HuH-7 (cell line): ENCODE measurements at places on chromosomes 12 and 14.

- peak; percentile 58 for DNase-seq
Measured at GRCh38 chr12:111304642-111305071, 64.2 kb downstream of the PHETA1 start.

DNA sequence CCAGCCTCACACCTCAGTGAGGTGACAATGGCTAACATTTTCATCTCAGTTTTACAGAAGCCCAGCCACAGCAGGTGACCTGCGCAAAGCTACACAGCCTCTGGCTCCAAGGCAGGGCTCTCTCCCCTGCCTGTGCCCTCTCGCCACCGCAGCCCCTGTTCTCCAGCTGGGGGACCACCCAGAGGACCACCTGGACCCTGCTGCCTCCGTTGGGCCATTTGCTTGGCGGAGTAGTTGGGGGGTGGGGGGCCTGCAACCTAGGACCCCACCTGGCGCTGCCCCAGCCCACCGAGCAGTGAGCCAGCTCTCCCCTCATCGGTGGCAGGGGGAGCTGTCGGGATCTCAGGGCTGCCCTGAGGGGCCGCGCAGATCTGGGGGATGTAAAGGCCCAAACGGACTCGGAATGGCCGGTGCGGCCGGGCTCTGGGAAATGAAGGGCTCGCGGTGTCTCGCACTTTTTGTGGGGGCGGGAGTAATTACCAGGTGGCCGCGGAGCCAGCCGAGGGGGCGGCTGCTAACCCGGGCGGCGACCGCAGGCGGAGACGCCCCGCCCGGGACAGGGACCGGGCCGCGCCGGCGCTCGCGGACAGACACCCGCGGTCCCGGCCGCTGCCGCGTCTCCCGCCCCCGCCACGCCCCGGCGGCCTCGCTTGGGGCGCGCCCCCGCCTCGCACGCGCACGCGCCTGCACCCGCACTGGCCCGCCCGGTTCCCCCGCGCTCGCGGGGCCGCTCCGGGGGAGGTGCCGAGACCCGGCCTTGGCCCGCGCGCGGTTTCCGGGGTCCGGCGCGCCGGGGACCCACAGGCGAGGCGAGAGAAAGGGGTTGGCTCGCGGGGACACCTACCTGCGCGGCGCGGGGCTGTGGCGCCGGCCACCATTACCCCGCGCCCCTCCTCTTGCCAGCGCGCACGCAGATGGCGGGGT is 8.6 kb upstream of the GPR68 start:
- DNase-seq: peak; percentile 41

DNA sequence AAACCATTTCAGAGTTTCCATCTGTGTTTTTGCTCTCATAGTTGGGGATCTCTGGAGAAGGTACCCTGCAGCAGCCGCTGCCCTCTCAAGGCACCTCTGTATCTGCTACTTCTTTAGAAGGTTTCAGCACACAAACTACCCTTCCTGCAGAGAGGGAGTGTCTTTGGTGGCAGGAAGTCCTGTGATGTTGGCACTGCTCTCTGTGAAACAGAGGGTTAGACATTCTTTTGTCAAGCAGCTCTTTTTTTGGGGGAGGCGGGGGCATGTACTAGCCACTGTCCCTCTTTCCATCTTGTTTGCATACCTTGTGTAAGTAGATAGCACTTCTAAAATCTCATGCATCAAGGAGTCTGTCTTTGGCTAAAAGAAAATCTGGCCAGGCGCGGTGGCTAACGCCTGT is 352.6 kb downstream of the BMP4 start:
- no peak for DNase-seq

GRCh38 chr12:119258556-119258955 is 76.0 kb upstream of the CCDC60 start:
- no peak for DNase-seq

GRCh38 chr12:5017638-5018348 is 25.9 kb upstream of the KCNA5 start:
- DNase-seq: no peak

DNA sequence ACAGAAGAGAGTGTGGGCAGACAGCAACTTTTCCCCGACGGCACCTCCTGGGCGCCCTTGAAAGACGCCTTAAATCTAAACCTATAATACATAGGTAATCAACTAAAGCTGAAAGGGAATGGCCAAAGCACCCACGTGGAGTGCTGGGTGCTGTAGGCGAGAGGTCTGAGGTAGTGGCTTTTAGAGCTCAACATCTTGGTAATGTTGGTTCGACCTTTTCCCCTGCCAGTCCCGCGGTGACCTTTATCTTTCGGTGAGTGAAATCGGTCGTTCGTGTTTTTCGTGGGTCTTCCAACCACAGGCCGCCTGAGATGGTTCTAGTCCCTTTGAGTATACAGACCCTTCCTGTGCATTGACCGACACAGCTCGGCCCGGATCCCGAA is 9.1 kb downstream of the OR6S1 start:
- DNase-seq: no peak

DNA sequence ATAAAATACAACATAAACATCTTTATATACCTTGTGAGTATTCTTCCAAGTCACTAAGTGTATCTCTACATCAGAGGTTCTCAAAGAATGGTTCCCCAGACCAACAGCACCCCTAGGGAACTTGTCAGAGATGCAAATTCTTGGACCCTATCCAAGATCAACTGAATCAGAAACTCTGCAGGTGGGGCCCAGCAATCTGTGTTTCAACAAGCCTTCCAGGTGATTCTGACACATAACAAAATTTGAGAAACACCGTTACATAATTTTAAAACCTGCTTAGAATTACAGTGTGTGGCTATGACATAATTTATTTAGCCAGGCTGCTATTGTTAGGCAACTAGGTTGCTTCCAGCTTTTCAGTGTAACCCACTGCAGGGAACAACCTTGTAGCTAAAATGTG is 49.8 kb downstream of the NTN4 start:
- no peak for DNase-seq

DNA sequence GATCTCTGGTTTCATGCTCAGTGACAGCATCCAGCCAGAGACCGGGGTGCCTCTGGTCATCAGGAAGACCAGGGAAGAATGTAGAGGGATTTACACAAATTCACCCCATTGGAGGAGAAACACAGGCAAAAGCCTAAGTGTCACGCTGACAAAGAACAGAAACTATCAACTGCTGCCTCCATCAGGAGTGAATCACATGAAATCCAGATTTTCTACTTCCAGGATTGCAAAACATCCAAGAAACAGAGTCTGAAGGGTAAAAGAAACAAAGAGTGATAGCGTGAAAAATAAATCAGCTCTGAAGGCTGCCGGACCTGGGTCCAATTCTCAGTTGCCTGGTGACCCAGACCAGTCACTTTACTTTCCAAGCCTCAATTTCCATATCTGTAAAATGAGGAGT is 136.1 kb upstream of the MAP1LC3B2 start:
- no peak for DNase-seq

DNA sequence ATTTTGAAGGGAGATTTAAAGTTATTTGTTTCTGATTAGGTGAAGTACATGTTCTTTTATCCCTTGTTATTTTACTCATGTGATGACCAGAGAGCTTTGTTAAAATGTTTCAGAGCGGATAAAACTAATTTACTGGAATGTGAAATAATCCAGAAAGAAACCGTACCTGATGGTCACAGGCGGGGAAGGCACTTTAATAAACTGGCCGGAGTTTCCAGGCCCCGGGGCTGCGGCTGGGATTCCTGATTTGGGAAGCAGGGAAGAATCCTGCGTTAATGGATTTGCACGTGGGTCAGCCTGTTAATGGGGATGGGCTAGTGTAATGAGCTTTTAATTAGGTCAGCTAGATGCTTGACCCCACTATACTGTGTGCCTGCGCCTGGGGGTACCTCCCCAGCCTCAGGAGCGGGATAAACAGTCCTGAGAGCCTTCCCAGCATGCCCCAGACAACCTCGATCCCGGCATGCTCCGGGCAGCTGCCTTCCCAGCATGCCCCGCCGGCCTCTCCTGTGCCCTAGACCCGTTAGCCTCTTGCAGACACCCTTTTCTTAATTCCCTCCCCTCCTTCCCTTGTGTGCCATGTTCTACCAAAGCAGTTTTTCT is 208.6 kb upstream of the CDKN3 start:
- DNase-seq: no peak

DNA sequence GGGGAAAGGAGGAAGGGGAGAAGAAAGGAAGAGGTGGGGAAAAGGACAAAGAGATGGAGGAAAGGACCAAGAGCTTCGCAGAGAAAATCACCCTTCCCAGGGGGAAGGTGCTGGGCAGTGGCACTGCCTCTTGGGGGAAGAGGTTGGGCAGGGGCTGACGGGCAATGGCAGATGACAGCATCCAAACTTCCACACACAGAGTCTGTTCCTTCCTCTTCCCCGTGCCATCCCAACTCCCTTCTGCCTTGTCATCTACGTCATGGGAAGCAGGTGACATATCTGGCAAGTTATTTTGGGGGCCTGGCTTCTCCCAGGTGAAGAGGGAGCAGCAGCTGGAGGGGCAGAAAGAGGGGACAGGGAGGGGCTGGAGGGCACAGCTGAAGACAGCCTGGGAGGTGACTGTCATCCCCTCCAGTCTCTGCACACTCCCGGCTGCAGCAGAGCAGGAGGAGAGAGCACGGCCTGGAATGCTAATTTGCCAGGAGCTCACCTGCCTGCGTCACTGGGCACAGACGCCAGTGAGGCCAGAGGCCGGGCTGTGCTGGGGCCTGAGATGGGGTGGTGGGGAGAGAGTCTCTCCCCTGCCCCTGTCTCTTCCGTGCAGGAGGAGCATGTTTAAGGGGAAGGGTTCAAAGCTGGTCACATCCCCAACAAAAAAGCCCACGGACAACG is 43.9 kb upstream of the IQSEC3 start:
- no peak for DNase-seq

- DNase-seq: no peak
Measured at GRCh38 chr12:13030541-13031291, 13.5 kb upstream of the FAM234B start.

- DNase-seq: no peak
Measured at GRCh38 chr14:31842899-31843298, 234.2 kb upstream of the ARHGAP5 start.

DNA sequence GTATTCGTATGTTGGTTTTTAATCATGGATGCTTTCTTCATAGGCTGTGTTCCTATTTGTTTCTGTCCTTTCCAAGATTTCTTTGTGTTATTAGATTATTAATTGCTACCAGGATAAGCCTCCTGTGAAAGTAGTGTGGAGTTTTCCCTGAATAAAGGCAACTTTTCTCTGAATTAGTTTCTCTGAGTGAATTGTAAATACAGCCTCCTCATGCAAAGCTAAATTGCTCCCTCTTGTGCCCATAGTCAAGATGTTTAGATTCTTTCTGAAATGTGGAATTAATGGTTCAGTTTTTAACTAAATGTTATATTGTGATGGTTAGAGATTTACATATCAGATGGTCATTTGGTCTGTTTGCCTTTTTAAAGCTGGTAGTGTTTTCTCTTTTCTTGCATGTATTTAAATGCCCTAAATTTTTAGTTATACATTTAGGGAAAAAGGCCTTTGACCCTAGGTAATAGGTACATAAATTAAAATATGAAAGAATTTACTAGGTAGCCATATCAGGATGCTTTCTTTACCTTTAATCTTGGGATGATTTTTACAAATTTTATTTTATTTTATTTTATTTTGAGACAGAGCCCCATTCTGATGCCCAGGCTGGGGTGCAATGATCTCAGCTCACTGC is 8.9 kb downstream of the APAF1 start:
- peak; percentile 44 for DNase-seq

DNA sequence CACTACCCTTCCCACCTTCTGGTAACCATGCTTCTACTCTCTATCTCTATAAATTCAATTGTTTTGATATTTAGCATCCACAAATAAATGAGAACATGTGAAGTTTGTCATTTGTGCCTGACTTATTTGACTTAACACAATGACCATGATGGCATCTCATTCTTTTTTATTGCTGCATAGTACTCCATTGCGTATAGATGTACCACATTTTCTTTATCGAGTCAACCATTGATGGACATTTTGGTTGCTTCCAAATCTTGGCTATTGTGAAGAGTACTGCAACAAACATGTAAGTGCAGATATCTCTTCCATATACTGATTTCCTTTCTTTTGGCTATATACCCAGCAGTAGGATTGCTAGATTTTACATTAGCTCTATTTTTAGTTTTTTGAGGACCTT is 73.6 kb downstream of the PTPRQ start:
- no peak for DNase-seq

DNA sequence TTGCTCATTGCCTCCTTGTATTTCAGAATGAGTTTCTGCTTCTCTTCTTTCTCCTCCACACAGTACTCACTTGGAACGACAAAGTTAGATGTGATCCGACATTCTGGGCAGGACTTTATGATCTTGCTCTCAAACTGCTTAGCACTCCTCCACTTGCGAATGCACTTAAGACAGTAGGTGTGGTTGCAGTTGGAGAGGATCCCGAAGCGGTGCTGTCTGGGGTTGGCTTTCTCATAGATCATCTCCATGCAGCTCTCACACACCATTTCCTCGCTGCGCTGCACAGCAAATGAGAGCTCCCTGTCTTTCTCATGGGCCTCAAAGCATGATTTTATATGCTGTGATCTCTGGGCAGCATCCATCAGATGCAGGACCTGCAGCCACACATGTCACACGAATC is 245.7 kb downstream of the C12orf50 start:
- DNase-seq: no peak

GRCh38 chr14:105313381-105314286 is 914 bp upstream of the PACS2 start:
- DNase-seq: no peak

DNA sequence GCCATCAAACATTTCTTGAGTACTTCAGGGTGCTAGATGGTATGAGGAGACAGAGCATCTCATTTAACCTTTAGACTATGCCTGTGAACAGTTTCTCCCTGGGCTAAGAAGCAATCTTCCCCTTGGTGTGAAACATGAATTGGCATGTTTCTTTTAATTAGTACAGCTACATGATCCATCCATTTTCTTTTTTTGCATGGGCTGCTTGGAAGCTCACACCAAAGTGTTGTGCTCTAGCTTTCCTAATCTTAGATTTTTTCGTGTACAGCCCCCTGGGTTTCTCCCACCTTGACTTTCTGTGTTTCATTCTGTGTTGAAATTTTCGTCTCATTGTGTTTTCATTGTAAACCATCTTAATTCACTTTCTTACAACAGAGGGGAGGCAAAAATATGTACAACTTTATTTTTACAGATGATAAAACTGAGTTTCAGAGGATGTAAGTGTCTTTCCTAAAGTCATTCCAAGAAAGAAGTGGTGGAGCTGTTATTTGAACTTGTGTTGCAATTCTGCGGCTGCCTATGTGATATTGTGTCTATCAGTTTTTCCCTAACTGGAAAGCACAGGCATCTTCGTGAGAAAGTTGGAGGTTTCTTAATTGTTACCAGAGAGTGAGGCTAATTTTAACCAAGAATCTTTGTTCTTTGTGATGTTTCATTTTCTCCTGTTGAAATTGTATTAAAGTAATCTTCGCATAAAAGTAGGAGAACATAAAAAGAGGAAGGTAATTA is 64.5 kb downstream of the DAAM1 start:
- DNase-seq: no peak

- DNase-seq: no peak
Measured at GRCh38 chr14:72416892-72417291, 477.0 kb downstream of the DPF3 start.

DNA sequence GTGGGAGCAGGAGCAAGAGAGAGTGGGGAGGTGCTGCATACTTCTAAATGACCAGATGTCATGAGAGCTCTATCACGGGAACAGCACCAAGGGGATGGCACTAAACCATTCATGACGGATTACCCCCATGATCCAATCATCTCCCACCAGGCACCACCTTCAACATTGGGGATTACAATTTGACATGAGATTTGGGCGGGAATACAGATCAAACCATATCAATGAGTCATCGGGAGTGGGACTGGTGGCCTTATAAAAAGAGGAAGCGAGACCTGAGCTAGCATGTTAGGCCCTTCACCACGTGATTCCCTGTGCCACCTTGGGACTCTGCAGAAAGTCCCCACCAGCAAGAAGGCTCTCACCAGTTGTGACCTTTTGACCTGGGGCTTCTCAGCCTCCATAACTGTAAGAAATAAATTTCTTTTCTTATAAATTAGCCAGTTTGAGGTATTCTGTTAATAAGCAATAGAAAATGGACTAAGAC is 28.7 kb downstream of the COX8C start:
- DNase-seq: no peak
